ENCODE measurements at places on chromosomes 6 and 20. TPM values are rescaled to one million over a fixed set of nuclear protein-coding genes. Genes with fewer than 3 reads are reported as not detected.

GRCh38 chr6:25017932-25018567 is 82.3 kb upstream of the RIPOR2 start:
- H3K27ac ChIP-seq, result no peak overlapping the region
- H3K4me1 ChIP-seq, result no peaks in the 10 kb centered on the region
- no peak overlapping the region for H3K4me3 ChIP-seq
- no peaks in the 10 kb centered on the region for H3K27me3 ChIP-seq
- no peaks in the 10 kb centered on the region for H3K36me3 ChIP-seq
- DNase-seq, result peak; percentile 48

Gene SNPH
- 5.8 TPM for total RNA-seq

DNA sequence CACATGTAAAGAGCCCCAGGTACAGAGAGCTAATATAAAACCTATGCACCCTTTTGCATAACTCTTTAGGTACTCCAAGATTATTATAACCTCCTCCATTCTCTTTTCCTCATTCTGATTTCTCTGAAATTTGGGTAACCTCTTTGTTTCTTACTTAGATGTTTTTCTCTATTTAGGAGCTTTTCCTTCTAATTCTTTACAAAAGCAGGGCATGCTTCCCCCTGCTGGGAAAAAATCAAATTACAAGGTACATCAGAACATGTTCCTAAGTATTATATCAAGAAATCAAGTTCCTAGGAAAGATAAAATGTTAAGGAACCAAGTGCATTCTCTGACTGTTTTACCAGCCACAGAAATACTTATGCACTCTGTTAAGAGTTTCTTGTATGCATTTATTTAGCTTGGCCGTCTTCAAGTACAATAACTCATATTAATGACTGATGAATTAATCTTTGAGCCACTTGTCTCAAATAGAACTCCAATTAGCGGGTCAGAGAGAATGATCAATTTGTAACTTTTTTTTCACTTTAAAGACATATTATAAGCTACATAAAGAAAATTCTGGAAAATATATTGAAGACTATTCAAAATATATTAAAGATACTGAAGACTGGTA is 2.1 kb downstream of the KHDRBS2 start:
- no peaks in the 10 kb centered on the region for H3K27me3 ChIP-seq
- peak; percentile 25 for DNase-seq
- H3K27ac ChIP-seq, result no peak overlapping the region
- no peaks in the 10 kb centered on the region for H3K4me1 ChIP-seq
- H3K4me3 ChIP-seq, result no peak overlapping the region

DNA sequence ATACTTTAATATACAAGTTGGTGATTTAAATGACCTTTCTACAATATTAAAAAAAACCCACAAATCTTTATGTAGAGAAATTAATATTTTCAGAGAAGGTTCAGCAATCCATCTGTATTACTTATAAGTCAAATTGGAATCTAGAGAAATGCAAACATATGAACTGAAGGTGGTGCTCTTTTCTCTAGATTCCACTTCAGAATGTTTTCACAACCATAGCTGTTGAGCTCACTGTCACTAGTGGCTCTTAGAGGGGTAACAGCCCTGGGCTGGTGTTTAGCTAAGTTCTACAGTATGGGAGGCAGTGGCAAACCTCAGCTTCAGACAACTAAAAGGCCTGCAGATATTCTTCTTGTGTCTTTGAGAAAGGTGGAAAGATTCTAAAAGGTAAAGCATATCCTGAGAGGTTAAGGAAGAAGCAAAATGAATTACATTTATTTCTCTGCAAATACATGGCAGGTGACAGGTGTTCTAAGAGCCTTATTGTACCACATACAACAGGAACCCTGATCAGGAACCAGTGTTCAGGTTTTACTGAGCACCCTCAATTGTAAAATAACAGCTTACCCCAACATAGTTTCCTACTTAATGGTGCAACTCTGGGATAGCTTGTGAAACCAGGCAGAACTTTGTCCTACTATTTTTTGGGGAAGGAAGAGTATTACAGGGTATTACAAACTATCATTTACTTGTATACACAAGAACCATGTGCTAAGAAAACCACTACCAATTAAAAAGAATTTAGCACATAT is 56.6 kb upstream of the SAMHD1 start:
- DNase-seq, result no peak
- H3K27me3 ChIP-seq, result no peaks in the 10 kb centered on the region
- no peaks in the 10 kb centered on the region for H3K36me3 ChIP-seq

DNA sequence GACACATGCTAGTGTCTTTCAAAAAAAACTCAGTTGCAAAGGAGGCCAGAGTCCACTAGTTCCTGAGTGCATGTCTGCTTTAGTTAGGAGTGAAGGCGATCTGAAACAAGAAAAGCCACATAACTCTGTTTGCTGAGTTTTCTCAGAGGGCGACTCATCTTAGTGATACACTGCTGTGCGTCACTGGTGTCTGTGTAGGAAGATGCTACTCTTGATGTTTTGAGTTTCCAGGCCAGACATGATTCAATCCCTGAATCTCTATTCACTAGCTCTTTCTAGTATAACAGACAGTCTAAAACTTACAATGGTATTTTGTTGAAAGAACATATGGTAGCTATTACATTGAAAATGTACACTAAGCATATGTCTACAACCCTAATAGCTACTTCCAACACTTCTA is 60.9 kb downstream of the GFRAL start:
- no peaks in the 10 kb centered on the region for H3K36me3 ChIP-seq
- H3K4me1 ChIP-seq, result no peaks in the 10 kb centered on the region
- no peak overlapping the region for H3K4me3 ChIP-seq
- H3K27ac ChIP-seq, result no peak overlapping the region
- no peak for DNase-seq
- H3K27me3 ChIP-seq, result no peaks in the 10 kb centered on the region

- H3K27me3 ChIP-seq, result no peaks in the 10 kb centered on the region
- H3K4me3 ChIP-seq, result no peak overlapping the region
- no peak for DNase-seq
- H3K4me1 ChIP-seq, result peaks cover 14% of the 10 kb centered on the region
Observed at GRCh38 chr20:45840700-45841198, 7.2 kb downstream of the SNX21 start.

DNA sequence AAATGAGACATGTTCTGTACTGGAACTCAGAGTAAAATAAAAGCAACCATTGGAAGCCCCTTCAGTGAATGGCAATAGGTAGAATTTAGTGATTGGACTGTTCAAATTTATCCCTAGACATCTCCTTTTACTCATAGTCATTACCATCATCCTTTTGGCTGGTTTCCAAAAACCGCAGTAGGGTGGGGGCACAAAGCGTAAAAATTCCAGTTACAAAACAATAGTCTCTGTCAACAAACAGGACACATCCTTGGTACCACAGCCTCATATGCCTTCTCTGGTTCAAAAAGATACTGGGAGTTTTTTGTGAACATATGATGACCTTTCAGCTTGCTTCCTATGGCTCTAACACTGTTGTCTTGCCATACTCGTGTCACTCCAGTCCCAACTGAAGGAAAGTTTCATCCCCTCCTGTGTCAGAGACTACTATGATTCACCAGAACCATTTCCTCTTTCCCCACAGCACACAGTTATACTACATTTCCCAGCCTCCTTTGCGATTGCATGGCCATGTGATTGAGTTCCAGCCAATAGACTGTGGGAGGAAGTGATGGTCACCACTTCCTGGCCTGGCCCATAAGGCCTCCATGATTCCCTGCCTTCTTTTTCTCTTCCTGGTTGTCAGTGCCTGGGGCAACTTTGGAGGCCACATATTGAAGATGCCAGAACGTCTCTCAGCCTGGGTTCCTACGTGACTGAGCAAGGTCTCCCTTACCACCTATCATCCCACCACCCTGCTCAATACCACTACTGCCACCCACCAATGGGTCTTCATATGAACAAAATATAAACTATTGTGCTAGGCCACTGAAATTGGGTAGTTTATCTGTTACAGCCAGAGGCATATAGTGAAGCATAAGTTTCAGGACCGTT is 162.4 kb downstream of the ID4 start:
- H3K4me3 ChIP-seq, result no peak overlapping the region
- no peak overlapping the region for H3K27ac ChIP-seq
- no peak for DNase-seq
- H3K27me3 ChIP-seq, result no peaks in the 10 kb centered on the region

Gene SRXN1
- 77.4 TPM for total RNA-seq

GRCh38 chr20:11677428-11677827 is 240.3 kb upstream of the BTBD3 start:
- H3K4me3 ChIP-seq, result no peak overlapping the region
- no peaks in the 10 kb centered on the region for H3K36me3 ChIP-seq
- no peaks in the 10 kb centered on the region for H3K27me3 ChIP-seq
- no peak for DNase-seq
- no peak overlapping the region for H3K27ac ChIP-seq
